ENCODE measurements at places on chromosomes 12 and 14. TPM values are rescaled to one million over a fixed set of nuclear protein-coding genes. Genes with fewer than 3 reads are reported as not detected.

RAD51AP1 gene
- total RNA-seq: 12.1 TPM

FAM90A1 gene
- total RNA-seq: 0.20 TPM

CRIP1 gene
- total RNA-seq: 4.4 TPM

KTN1 gene
- total RNA-seq: 162 TPM

SDR9C7 gene
- total RNA-seq: not detected

TAS2R42 gene
- total RNA-seq: not detected

FOXG1 gene
- 0.20 TPM for total RNA-seq

IPO4 gene
- total RNA-seq: 97.4 TPM

STAT6 gene
- total RNA-seq: 172 TPM

SLC38A4 gene
- total RNA-seq: under 0.01 TPM

ERBB3 gene
- under 0.01 TPM for total RNA-seq

KRT5 gene
- total RNA-seq: 0.20 TPM

ACSS3 gene
- 4.9 TPM for total RNA-seq

NOVA1 gene
- total RNA-seq: 36.4 TPM

FAR2 gene
- 27.6 TPM for total RNA-seq

PHETA1 gene
- total RNA-seq: 7.2 TPM

SPX gene
- under 0.01 TPM for total RNA-seq

FOXM1 gene
- total RNA-seq: 26.2 TPM

AKAP6 gene
- 25.0 TPM for total RNA-seq

MLF2 gene
- 141 TPM for total RNA-seq

TMEM132C gene
- under 0.01 TPM for total RNA-seq

OR10AD1 gene
- not detected for total RNA-seq
